ENCODE measurements at places on chromosomes 3 and 15. TPM values are rescaled to one million over a fixed set of nuclear protein-coding genes. Genes with fewer than 3 reads are reported as not detected.

Gene LMCD1
- total RNA-seq, result 0.81 TPM

Gene CPLX3
- total RNA-seq, result not detected

Gene PRSS50
- under 0.01 TPM for total RNA-seq

Gene TM4SF18
- total RNA-seq, result 0.27 TPM

Gene ACVR2B
- 6.5 TPM for total RNA-seq

Gene NRROS
- 118 TPM for total RNA-seq

Gene TTC23
- total RNA-seq, result 4.6 TPM

Gene SLC28A2
- total RNA-seq, result not detected

Gene CCR2
- 0.81 TPM for total RNA-seq

Gene ITIH4
- 7.5 TPM for total RNA-seq

Gene FAM174B
- total RNA-seq, result 2.7 TPM

Gene STAC
- 6.5 TPM for total RNA-seq

Gene CP
- total RNA-seq, result 10.2 TPM

Gene GRIP2
- not detected for total RNA-seq

Gene CACNA2D3
- under 0.01 TPM for total RNA-seq

Gene FBXO40
- not detected for total RNA-seq

Gene TCF12
- total RNA-seq, result 119 TPM

Gene CD86
- 0.27 TPM for total RNA-seq

Gene KNG1
- not detected for total RNA-seq

Gene GREM1
- under 0.01 TPM for total RNA-seq

Gene ARHGAP31
- total RNA-seq, result 2.4 TPM

Gene TMCO5A
- not detected for total RNA-seq

Gene GATA2
- total RNA-seq, result 211 TPM

Gene LRRIQ4
- under 0.01 TPM for total RNA-seq

Gene KLHL6
- 65.2 TPM for total RNA-seq

Gene DCUN1D1
- total RNA-seq, result 10.0 TPM

Measured in hematopoietic multipotent progenitor cell (in vitro differentiated cells).